ENCODE measurements at places on chromosomes 4 and X. TPM values are rescaled to one million over a fixed set of nuclear protein-coding genes. Genes with fewer than 3 reads are reported as not detected.

DNA sequence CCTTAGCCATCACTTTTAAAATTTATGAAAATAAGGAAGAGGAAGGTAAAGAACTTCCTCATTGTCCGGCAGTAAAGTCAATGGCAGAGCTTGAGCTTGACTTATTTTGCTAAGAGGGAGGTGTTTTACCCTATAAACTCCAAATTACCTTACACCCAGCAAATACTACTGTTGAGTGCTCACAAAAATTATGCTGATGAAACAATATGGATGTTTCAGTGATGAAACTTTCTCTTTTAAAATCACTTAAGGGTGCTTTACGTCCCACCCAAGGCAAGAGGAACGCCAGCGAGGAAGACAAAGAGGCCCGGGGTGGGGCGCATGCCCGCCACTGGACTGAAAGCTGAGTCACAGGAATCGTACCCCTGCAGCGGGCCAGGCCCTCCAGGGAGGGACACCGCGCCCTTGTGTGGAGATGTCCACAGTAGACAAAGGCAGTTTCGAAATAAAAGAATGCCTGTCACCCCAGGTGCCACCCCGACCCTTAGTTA lies 560 bp upstream of the TMSB4X start:
- no peak for DNase-seq

- DNase-seq: no peak
Measured at GRCh38 chr4:165718660-165719059, 154.4 kb upstream of the TLL1 start.

GRCh38 chrX:39900777-39901170 lies 197.0 kb downstream of the BCOR start:
- DNase-seq: no peak

DNA sequence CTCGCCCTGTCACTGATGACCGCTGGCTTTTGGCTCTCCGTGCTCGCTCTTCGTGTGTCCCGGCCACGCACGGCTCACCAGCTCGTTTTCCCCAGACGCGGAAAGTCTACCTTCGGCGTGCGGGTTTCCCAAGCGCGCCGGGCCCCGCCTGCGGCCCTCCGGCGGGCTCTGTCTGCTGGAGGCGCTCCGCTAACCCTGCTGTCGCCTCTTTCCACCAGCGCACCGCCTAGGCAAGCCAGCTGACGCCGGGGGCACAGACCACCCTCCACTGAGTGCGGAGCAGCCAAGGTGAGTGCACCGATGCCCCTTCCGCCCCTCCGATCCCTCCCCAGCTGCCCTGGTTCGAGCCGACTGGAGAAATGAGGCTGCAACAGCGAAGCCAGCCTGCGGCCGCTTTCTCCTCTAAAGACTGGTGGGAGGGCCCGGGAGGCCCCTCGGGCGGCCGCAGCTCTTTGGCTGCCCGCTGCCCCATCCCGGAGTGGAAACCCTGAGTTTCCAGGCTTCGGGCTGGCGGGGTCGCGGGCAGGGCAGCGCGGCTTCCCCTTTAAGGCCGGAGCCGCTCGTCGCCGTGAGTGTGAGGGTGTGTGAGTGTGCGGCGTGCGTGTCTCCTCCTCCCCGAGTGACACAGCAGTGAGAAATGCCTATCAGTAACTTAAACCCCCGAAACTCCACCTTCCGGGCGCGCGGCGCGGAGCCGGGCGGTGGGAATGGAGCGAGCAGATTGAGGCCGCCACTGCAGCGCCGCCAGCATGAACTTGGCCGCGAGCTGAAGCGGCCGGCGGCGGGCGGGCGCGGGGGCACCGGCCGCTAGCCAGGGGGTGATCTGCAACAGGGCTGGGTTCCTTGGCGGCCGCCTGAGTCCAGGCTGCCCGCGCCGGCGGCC lies at the start of gene MAMLD1:
Gene MAMLD1, plus strand, starts transcription at position 719 of the 883 bp plus-strand sequence. CDS start 82,200 bp downstream, outside the sequence.
- peak; percentile 61 for DNase-seq

DNA sequence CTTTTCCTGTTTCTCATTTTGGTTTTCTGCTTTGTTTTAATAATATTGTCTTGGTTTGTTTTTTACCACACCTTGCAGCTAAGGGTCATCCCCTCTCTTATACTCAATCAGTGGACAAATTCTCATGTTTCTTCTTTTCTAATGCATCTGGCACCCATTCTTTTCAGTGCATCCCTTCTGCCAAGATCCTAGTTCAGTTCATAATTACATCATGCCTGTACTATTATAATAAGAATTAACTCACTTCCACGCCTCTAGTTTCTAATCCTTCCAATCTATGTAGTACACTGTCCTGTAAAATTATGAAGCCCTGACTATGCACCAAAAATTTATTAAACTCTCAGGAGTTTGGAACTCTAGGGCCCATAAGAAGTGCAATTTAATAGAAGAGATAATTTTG lies 126.1 kb downstream of the FAT4 start:
- no peak for DNase-seq

DNA sequence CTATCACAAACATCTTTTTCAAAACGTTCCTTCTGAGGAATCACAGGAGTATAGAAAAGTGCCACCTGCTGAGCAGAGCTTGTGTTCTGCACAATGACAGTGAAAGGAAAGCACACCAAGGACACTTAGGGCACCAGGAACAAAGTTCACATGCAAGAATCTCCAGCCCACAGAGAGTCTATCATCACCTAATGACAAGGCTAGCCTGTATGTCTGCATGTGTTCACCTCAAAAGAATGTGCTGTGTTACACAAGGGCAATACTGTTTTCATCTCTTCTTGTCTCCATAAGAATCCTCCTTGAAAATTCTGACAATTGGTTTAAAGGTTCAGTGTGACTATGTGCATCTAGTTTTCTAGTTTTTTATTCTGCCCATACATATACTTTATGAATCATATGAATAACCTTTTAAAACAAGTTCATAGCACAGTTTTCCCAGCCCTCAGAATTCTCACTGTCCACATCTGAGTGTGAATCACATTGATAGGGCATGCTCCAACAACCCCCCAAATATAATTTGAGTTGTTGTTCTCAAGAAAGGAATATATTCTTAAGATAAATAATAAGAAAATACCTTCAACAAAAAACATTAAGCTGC lies 118.0 kb downstream of the PWWP3B start:
- no peak for DNase-seq

DNA sequence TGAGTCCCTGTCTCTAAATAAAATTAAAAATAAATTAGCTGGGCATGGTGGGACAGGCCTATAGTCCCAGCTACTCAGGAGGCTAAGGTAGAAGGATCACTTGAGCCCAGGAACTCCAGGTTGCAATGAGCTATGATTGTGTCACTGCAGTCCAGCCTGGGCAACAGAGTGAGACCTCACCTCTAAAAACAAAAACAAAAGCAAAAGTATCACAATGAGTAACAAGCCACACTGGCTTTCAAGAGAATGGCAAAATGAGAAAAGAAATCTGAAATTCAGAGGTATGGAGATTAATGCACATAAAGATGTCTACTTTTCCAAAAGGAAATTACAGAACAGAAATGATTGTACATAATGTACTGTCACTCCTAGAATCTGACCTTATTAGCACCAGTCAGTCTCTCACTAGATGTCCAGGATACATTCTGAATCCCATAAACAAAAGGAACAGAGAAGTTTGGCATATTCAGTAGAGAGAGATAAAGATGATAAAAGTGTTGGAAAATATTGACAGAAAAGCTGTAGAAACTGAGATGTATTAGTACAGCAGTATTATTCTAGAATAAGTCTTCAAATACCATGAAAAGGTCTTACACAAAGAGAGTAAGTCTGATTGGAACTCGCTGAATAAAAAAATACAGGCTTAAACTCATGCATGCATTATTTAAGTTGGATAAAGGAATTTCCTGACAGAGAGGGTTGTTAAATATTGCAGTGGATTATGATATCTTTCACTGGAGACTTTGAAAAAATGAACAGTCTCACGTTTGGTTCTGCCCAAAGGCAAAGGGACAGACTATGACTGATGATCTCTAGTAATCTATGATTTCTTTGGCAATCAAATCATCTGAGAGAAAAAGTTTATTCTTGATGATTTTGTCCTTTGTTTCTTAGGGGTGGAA lies 102.5 kb downstream of the SH3RF1 start:
- DNase-seq: no peak

DNA sequence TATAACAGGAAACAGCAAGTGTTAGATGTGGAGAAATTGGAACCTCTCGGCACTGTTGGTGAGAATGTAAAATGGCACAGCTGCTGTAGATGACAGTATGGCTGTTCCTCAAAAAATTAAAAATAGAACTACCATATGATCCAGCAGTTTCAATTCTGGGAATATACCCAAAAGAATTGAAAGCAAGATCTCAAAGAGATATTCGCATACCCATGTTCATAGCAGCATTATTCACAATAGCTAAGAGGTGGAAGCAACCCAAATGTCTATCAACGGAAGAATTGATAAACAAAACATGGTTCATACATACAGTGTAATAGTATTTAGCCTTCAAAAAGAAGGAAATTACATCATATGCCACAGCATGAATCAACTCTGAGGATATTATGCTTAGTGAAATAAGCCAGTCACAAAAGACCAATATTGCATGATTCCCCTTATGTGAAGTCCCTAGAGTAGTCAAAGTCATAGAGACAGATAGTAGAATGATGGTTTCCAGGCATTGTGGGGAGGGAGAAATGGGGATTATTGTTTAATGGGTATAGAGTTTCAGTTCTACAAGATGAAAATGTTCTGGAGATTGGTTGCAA lies 467.7 kb downstream of the IDS start:
- no peak for DNase-seq

GRCh38 chr4:165613581-165613980 lies 234.8 kb downstream of the CPE start:
- DNase-seq: no peak

DNA sequence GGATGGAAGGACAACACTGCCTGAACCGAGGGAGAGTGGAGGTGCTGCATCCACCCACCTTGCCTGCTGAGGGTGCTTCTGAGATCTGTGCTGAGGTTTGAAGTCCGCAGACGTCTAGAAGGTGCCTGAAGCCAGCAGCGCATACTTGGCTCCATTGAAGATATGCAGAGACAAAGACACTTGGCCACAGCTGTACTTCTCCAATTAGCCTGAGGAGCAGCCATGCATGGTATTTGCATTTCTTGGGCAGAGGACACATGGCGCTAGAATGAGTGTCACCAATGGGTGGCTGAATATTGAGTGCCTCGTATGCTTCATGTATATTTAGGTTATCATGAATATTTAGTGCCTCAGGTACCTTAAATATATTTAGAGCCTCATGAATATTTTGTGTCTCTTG lies 128.7 kb upstream of the ATP6AP2 start:
- no peak for DNase-seq

DNA sequence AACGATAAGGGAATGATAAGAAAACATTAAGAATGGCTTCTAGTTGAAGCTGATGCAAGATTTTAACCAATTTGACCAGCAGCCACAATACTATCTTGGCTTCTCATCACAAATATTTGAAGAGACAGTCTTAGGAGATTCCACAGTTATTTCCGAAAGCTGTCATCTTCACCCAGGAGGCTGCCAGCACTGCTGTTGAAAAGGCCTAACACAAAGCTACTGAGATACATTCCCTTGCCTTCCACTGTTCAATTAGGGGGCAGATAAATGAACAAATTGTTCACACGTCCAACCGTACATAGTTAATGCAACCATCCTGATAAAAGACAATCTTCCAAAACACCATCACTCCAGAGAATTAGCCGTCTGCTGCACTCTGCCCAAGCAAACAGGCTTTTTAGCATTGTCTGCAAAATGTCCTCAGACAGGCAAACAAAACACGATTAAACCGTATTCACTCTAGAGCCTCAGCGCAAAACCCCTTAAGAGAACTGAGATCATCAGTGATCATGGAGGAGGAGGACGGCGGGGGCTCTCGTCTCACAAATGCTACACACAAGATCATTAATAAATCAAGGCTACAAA lies 189.8 kb upstream of the PSAPL1 start:
- no peak for DNase-seq

GRCh38 chr4:122777846-122778673 lies 45.6 kb downstream of the BBS12 start:
- DNase-seq: no peak

GRCh38 chr4:70041652-70042286 lies 8.5 kb upstream of the HTN1 start:
- no peak for DNase-seq

DNA sequence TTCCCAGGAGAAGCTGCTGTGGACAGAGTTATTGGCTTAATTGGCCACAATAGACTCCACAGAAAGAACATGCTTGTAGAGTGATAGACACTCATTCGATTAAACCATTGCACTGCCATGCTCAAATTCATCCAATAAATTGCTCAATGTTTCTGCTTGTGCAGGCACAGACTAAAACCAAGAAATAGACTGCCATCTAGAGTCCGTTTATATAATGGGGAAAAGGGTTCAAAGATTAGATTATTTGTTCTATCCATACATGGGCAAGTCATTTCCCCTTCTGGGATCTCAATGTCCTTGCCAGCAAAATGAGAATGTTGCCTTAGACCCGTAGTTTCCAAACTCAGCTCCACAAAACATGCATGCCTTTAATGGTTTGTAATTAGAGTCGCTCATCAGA lies 8.7 kb downstream of the SMIM10 start:
- DNase-seq: peak; percentile 13

DNA sequence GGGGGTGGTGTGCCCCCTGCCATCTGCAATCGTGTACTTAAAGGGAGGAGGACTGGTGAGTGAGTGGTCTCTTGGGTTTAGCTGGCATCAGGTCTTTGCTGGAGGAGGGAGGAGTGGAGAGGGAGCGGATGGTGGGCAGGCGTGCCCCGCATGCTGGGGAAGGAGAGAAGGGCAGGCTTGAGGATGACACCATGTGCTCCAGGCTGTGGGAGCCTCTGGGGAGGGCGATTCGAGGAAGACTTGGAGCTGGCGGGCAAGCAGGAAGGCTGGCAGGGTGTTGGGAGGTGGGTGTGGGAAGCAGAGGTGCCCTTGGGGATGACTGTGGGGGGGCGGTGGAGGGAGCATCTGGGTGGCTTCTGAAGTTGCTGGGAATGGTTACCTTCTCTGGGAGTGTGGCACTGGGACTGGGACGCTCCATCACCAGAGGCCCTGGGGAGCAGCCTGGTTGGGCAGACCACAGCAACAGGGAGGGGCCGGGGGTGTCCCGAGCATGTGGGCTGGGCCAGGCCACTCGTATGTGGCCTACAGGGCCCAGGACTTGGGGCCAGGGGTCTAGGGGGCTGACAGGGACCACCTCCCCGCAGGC lies 30.8 kb upstream of the AFAP1 start:
- DNase-seq: no peak

MAP9 gene
- total RNA-seq: 19.1 TPM

CT45A5 gene
- not detected for total RNA-seq

F9 gene
- not detected for total RNA-seq

DMD gene
- 51.8 TPM for total RNA-seq

MAGEB17 gene
- not detected for total RNA-seq

PIN4 gene
- 16.0 TPM for total RNA-seq

RAI2 gene
- not detected for total RNA-seq

NR0B1 gene
- not detected for total RNA-seq

NPY5R gene
- total RNA-seq: not detected
